Midbrain (tissue), 1 donor: ENCODE measurements at places on chromosomes 5 and 9.

DNA sequence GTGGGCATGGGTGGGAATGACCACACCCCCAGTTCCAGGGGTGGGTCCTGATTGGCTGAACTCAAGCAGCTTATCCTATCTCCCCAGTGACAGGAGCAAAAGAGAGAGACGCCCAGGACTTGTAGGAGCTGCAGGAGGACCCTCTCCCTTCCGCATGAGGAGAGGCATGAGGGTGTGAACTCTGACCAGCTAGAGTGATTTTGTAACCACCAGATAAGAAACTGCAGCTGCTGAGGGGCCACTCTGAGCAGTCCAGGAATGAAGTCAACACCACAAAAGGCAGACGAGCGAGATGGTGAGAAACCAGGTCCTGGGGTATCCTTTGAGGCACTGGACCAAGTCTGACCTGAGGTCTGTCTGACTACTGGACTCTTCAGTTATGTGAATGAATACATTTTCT lies 521.9 kb downstream of the BNC2 start:
- no peak for DNase-seq

- DNase-seq: no peak
Measured at GRCh38 chr5:458547-459353, 15.8 kb downstream of the EXOC3 start.

DNA sequence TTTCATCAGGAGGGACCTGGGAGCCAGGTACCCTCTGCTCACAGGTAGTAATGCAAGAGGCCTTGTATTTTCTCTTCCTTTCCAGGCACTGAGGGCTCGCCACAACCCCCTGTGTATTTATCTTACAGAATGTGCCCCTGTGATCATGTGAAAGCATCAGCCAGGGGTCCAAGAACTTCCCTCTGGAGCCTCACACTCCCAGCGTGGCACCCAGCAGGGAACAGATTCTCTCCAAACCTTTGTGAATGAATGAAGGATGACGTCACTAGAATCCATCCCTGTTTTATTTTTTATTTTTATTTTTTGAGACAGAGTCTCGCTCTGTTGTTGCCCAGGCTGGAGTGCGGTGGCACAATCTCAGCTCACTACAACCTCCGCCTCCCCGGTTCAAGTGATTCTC lies 107.3 kb upstream of the IER5L start:
- DNase-seq: no peak

DNA sequence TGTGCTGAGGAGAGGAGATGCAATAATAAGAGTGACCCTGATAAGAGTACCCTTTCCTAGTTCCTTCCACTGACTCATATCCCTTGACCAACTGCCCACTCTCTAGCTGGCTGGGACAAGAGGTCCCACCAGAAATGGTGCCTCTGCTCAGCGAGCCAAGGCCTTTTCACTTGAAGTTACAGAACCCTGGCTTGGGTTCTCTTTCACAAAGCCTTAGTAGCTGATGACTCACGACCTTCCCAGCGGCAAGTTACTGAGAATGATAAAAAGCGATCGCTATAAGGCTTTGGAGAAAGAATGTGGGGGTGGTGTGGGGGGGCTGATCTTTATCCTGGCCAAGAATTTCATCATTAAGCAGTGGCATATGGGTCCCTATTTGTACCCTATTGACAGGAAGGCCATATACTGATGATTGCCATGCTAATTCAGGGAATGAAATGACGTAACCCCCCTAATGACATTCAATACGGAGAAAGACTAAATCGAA lies 90.3 kb downstream of the FBXO38 start:
- DNase-seq: no peak

DNA sequence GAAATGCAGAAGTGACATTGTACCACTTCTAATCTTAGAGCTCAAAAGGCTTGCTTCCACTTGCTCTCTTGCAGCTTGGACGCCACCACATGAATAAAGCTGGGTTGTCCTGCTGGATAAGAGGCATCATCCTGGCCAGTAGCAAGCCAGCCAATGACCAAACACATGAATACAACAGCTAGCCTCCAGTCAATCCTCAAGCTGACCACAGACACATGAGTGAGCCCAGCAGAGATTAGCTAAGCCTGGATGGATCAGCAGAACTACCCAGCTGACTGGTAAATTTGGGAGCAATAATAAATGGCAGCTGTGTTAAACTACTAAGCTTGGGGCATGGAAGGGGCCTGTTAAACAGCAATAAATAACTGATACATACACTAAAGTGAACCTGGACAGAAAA lies 121.1 kb upstream of the SLC12A2 start:
- DNase-seq: no peak

DNA sequence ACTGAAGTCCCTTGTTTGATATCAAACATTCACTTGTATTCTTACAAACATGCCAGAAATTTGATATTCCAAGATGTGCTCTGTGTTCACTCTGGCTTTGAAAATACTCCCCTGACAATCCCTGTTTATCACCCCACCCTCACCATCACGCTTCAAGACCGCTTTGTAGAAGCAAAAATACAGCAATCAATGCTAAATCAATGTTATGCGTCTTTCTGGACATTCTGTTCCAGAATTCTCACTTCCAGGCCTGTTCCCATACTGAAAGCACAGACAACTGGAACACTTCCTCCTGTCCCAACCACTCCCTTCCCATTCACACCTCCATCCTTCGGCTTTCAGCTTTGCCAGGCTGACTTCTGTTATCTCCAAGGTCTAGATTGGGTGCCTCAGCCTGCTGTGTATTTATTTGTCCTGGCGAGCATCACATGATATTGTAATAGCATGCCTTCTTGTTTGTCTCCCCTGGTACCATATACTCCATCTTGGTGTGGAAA lies 72.8 kb downstream of the SNCAIP start:
- no peak for DNase-seq

GRCh38 chr9:20226345-20226744 lies 396.0 kb downstream of the MLLT3 start:
- DNase-seq: no peak

GRCh38 chr5:151906246-151906645 lies 18.4 kb downstream of the GLRA1 start:
- DNase-seq: no peak

GRCh38 chr5:180595381-180596114 lies 4.2 kb upstream of the SCGB3A1 start:
- no peak for DNase-seq
